ENCODE measurements at places on chromosomes 4 and X.

GRCh38 chr4:48979914-48980579, 6.0 kb upstream of the CWH43 start:
- no peak for DNase-seq

DNA sequence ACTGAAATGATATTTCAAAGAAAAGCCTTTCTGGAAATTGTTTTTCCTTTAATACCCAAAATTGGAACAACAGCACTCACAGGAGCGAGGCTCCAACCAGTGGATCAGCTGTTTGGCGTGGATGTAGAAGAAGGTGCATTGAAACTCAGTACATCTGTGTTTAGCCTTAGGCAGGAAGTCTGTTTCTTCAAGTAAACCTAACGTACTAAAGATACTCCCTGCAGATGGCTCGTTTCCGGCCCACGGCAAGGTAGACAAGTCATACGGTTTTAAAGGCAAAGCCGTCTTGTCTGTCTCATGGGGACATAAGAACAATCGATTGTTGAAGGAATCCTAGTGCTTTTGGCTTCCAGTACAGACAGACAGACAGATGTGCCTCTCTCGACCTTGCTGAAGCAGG, 50.0 kb upstream of the CLCN4 start:
- DNase-seq = no peak

GRCh38 chr4:29276150-29276549, 1444.0 kb upstream of the PCDH7 start:
- DNase-seq = no peak

- no peak for DNase-seq
These were observed 622.1 kb downstream of the SPRY1 start for GRCh38 chr4:124018383-124019317.

All from left lung (tissue), 14 donors.